Calu3 (cell line): ENCODE measurements at places on chromosomes 12 and 14.

GRCh38 chr12:123657211-123657610 lies 13.7 kb upstream of the TCTN2 start:
- DNase-seq: no peak

- no peak for DNase-seq
These were observed 125.0 kb upstream of the DHRS4 start for GRCh38 chr14:23828616-23829015.

GRCh38 chr12:6424866-6425265 lies 19.9 kb upstream of the CD27 start:
- no peak for DNase-seq

GRCh38 chr14:90742252-90742651 lies 74.0 kb downstream of the TTC7B start:
- DNase-seq: no peak

DNA sequence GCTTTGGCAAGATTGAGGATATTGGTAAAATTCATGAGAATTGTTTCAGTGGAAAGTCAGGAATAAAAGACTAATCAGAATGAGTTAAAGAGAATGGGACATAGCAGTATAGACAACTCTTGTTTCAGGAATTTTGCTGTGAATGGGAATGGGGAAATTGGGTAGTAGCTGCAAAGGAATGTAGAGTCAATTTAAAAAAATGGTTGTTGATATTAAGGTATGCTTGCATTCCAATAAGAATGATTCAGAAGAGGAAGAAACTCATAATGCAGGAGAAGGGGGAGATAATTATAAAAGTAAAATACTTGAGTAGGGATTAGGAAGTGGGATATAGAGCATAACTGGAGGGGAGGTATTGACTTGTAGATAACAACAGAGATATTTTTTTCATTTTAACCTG lies 40.7 kb downstream of the MNAT1 start:
- no peak for DNase-seq

GRCh38 chr14:71942904-71943694 lies 10.9 kb downstream of the RGS6 start:
- no peak for DNase-seq

GRCh38 chr14:75628816-75629215 lies 31.9 kb downstream of the ERG28 start:
- DNase-seq: no peak
